ENCODE measurements at places on chromosomes 7 and 10. TPM values are rescaled to one million over a fixed set of nuclear protein-coding genes. Genes with fewer than 3 reads are reported as not detected.
A peak's percentile ranks its signal among the peaks of the same experiment; 100 is the strongest.

DNA sequence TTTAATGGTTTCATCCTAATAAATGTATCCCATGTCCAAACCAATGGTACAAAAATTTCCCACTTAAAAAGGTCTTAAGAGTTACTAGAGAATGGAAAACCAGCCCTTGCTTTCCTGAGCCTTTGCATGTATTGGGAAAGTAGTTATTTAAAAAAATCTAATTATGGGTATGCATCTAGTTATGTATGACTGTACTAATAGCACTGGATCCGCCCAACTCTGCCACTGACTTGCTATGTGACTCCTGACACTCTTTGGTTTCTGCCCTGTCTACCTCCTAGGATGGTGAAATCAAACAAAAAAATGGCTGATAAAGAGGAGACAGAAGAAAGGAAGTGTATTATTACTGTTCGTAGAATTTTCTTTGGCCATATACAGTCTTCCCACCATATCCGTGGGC is 110.4 kb upstream of the CCDC6 start:
- no peak overlapping the region for H3K27ac ChIP-seq
- no peak overlapping the region for H3K4me3 ChIP-seq
- DNase-seq, result no peak
- H3K36me3 ChIP-seq, result no peaks in the 10 kb centered on the region
- no peaks in the 10 kb centered on the region for H3K27me3 ChIP-seq
- no peaks in the 10 kb centered on the region for H3K4me1 ChIP-seq

DNA sequence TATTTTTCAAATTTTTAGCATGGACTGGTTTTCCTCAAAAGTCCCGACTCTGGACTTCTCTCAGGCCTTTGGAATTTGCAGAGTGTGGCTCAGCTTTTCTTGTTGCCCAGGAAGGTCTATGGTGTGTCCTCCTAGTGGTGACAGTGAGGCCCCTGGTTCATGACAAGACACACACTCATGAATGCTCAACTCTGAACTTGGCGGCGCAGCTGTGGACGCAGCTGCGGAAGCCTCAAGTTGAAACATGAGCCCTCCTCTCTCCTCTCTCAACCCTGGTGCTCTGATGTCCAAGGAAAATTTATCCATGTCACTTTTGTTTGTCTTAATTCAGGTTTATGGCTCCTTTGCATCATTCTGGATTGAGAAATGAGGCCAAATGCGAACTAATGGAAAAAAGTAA is 183.9 kb downstream of the HECW1 start:
- H3K27me3 ChIP-seq, result no peaks in the 10 kb centered on the region
- H3K4me1 ChIP-seq, result peaks cover 8% of the 10 kb centered on the region
- no peak overlapping the region for H3K4me3 ChIP-seq

DNA sequence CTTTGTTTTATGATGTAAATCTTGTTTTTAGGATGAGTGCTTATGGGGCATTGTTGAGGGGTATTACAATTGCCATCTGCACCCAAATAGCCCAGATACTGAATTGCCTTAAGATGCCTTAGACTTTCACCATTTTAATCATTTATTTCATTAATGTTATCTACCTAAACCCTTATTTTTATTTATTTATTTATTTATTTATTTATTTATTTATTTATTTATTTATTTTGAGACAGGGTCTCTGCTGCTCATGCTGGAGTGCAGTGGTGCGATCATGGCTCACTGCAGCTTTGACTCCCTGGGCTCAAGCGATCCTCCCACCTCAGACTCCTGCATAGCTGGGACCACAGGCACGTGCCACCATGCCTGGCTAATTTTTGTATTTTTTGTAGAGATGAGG is 560.2 kb downstream of the SUGCT start:
- no peaks in the 10 kb centered on the region for H3K27me3 ChIP-seq
- H3K4me3 ChIP-seq, result no peak overlapping the region
- DNase-seq, result no peak
- H3K4me1 ChIP-seq, result no peaks in the 10 kb centered on the region
- no peak overlapping the region for H3K27ac ChIP-seq
- H3K36me3 ChIP-seq, result no peaks in the 10 kb centered on the region

GRCh38 chr10:105025092-105025491 is 384.0 kb downstream of the SORCS3 start:
- no peak overlapping the region for H3K4me3 ChIP-seq
- H3K27ac ChIP-seq, result no peak overlapping the region
- H3K36me3 ChIP-seq, result no peaks in the 10 kb centered on the region
- DNase-seq, result no peak

GRCh38 chr7:27138985-27139333 is 4.5 kb downstream of the HOXA5 start:
- peaks cover 2% of the 10 kb centered on the region for H3K36me3 ChIP-seq
- H3K4me1 ChIP-seq, result peaks cover 30% of the 10 kb centered on the region
- H3K27me3 ChIP-seq, result no peaks in the 10 kb centered on the region
- peak overlapping the region; percentile 89 for H3K4me3 ChIP-seq
- no peak for DNase-seq

DNA sequence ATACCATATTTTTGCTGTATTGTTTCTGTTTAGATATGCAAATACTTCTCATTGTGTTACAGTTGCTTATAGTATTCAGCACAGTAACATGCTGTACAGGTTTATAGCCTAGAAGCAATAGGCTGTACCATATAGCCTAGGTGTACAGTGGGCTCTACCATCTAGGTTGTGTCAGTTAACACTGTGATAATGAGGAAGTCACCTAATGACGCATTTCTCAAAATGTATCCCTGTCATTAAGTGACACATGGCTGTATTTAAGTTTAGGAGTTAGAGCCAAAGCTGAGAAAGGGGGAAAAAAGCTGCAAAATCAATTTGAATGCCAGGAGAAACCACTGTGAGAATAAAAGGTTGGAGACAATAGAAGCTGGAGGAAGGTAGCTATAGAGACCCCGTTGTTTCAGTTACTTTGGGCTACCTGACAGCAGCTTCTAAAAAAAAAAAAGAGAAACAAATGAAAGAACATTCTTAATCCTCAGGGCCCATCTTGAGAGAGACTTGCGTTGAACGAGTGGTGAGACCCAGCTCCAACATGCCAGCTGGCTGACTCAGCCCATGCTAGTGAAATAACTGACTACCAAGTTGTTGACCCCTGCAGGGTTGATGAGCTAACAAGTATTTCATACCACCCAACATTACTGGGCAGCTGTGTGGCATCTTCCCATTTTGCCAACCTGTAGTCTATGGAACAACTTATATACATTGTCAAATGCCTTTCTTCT is 8.7 kb downstream of the STARD3NL start:
- no peak overlapping the region for H3K4me3 ChIP-seq
- peak; percentile 59 for DNase-seq
- no peaks in the 10 kb centered on the region for H3K27me3 ChIP-seq
- no peak overlapping the region for H3K27ac ChIP-seq
- peaks cover 3% of the 10 kb centered on the region for H3K4me1 ChIP-seq

DNA sequence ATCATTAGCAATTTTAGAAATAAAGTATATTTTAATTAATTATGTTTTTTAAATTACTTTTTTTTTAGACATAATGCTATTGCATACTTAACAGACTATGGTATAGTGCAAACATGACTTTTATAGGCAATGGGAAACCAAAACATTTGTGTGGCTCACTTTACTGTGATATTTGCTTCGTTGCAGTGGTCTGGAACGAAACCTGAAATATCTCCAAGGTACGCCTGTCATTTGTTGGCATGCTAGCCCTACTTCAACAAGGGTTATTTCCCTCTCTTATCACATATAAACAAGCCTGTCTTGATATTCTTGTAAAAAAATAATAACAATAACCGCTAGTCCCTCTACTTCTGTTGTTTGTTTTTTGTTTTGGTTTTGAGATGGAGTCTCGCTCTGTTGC is 74.2 kb downstream of the TYW1B start:
- H3K4me1 ChIP-seq, result no peaks in the 10 kb centered on the region
- no peak overlapping the region for H3K27ac ChIP-seq
- DNase-seq, result no peak
- H3K4me3 ChIP-seq, result no peak overlapping the region

DNA sequence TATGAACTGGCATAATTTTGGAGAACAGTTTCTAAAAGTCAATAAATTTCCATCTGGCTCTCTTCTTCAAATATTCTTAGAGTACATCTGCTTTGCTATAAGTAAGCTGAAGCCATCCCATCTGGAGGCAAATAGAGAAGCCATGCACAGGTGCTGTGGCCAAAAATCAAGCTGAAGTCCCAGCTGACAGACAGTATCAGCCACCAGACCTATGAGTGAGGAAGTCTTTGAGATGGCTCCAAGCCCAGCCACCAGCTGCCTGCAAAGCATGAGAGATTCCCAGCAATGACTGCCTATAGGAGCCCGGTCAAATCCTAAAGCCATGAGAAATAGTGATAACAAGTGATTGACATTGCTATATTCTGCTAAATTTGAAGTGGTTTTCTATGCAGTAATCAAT is 21.7 kb upstream of the PRSS58 start:
- H3K4me1 ChIP-seq, result no peaks in the 10 kb centered on the region
- no peaks in the 10 kb centered on the region for H3K27me3 ChIP-seq
- no peak overlapping the region for H3K4me3 ChIP-seq
- no peaks in the 10 kb centered on the region for H3K36me3 ChIP-seq

DNA sequence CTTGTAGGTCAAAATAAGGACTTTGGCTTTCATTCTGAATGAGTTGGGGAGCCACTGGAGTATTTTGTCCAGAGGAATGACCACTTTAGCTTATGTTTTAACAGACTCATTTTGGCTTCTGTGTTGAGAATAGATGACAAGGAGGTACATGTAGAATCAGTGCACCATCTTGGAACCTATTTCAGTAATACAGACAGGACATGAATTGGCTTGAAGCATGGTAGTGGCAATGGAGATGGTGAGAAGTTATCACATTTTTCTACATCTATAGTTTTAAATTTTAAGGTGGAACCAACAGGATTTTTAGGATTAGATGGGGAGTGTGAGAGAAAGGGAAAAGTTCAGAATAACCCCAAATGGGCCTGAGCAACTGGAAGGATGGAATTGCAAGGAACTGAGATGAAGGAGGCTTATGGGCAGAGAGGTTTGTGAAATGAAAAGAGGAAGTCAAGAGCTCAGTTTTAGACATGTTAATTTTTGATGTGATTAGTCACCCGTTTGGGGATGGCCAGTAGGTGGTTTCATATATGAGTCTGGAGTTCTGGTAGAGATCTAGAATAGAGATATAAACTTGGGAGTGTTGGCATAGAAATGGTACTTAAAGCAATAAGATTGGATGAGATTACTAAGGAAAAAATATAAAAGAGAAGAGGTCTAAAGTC is 89.2 kb upstream of the JAZF1 start:
- H3K36me3 ChIP-seq, result no peaks in the 10 kb centered on the region
- no peaks in the 10 kb centered on the region for H3K27me3 ChIP-seq
- no peak overlapping the region for H3K27ac ChIP-seq
- H3K4me1 ChIP-seq, result no peaks in the 10 kb centered on the region
- no peak for DNase-seq
- H3K4me3 ChIP-seq, result no peak overlapping the region

GRCh38 chr7:12738665-12739064 is 51.2 kb downstream of the ARL4A start:
- DNase-seq, result no peak
- no peaks in the 10 kb centered on the region for H3K27me3 ChIP-seq
- no peak overlapping the region for H3K27ac ChIP-seq
- no peak overlapping the region for H3K4me3 ChIP-seq

DNA sequence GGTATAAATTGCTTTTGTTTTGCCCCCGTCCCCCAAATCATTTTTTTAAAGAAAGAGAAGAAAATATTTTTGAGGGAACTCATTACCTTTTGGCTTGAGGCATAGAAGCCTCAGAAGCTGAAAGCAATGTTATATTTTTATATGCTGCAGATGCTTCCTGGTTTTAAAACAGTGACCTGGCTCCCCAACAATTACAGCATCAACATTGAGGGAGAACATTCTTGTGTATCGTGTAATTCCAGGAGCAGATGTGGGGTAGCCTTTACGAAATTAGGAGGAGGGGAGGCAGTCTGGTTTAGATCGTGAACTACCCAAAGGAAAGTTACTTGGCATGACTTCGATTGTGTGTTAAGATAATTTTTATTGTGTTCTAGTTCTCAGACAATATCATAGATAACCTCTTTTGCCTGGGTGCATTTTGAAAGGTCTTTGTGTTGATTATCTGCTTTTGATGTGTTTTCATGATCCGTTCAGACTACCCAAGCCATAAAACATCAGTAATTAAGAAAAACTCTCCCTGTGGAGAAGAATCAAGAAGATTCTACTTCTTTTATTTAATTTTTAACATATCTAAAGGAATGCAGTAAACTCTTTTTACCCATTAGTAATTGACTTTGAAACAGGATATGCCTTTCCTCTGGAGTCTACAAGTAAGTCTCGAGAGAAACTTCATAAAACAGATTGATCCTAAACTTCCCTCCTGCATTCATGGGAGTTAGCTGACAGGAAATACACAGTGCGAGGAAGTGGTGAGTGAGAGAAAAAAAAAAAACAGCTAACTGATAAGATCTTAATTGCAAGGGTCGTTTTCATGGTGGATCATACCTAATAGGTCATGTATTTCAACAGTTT is 141.4 kb downstream of the KIAA1217 start:
- no peaks in the 10 kb centered on the region for H3K4me1 ChIP-seq
- H3K4me3 ChIP-seq, result no peak overlapping the region
- no peaks in the 10 kb centered on the region for H3K36me3 ChIP-seq
- H3K27me3 ChIP-seq, result no peaks in the 10 kb centered on the region
- H3K27ac ChIP-seq, result no peak overlapping the region
- DNase-seq, result peak; percentile 46

- H3K27me3 ChIP-seq, result no peaks in the 10 kb centered on the region
- H3K27ac ChIP-seq, result no peak overlapping the region
- no peaks in the 10 kb centered on the region for H3K4me1 ChIP-seq
- no peak for DNase-seq
- no peaks in the 10 kb centered on the region for H3K36me3 ChIP-seq
Observed at GRCh38 chr7:4020086-4020485, 662.0 kb upstream of the FOXK1 start.

DNA sequence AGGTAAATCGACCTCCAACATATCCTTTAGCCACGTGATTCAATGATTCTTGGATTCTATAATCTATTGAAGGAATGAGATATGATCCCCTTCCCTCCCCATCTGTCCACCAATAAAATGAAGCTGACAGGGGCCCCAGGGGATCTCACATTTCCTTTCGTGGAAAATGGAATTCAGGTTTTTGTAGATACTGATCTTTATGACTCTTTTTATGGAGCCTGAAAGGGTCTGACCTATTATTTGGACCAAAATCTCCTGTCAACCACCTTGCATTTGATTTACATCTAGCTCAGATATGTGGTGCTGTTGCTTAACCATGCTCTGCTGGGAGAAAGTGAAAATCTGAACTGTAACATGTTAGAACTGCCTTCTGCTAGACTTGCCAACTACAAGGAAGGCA is 234.0 kb upstream of the CXCL12 start:
- no peaks in the 10 kb centered on the region for H3K4me1 ChIP-seq
- no peak overlapping the region for H3K4me3 ChIP-seq
- no peak for DNase-seq
- no peaks in the 10 kb centered on the region for H3K36me3 ChIP-seq

- H3K4me1 ChIP-seq, result no peaks in the 10 kb centered on the region
- no peak overlapping the region for H3K27ac ChIP-seq
- DNase-seq, result no peak
- no peaks in the 10 kb centered on the region for H3K36me3 ChIP-seq
- H3K27me3 ChIP-seq, result no peaks in the 10 kb centered on the region
- H3K4me3 ChIP-seq, result no peak overlapping the region
Observed at GRCh38 chr10:7173948-7174347, 236.9 kb downstream of the SFMBT2 start.

GRCh38 chr10:119375574-119376272 is 166.8 kb downstream of the RGS10 start:
- H3K27ac ChIP-seq, result peak overlapping the region; percentile 53
- no peaks in the 10 kb centered on the region for H3K36me3 ChIP-seq
- no peaks in the 10 kb centered on the region for H3K27me3 ChIP-seq

MMP21 gene
- polyA plus RNA-seq, result not detected

ZNF365 gene
- polyA plus RNA-seq, result 1.2 TPM

PCDH15 gene
- polyA plus RNA-seq, result 0.09 TPM

SFTPA1 gene
- not detected for polyA plus RNA-seq

PNLIPRP2 gene
- not detected for polyA plus RNA-seq

SDK1 gene
- 2.5 TPM for polyA plus RNA-seq

CLRN3 gene
- polyA plus RNA-seq, result not detected

Data from fibroblast of lung (primary cell).